Renal cortex interstitium (tissue), 15 donors: ENCODE measurements at places on chromosomes 12 and 14.
A peak's percentile ranks its signal among the peaks of the same experiment; 100 is the strongest.

DNA sequence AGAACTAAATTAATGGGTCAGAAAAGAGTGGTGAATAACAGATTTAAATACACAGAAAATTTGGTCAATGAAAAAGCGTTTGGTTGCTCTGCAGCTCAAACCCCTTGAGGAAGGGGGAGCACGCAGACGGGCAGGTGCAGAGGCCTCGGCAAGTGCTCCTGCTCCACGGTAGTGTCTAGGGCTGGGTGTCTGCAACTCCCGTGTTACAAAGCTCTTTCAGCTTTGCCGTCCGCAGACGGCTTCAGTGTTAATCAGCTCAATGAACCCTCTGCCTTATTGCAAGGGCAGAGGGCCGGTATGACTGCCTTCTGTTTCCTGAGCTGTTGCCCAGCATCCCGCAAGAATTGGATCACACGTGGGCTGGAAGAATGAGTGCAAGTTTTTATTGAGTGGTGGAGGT is 125.7 kb upstream of the TRHDE start:
- DNase-seq = no peak

GRCh38 chr12:124006085-124006845 is 33.2 kb downstream of the ZNF664 start:
- no peak for DNase-seq

- DNase-seq = no peak
These were observed 19.6 kb downstream of the OR4N2 start for GRCh38 chr14:19823178-19823577.

- DNase-seq = no peak
These were observed 57.8 kb downstream of the LRP6 start for GRCh38 chr12:12209043-12209442.

GRCh38 chr14:33120341-33120740 is 181.7 kb downstream of the NPAS3 start:
- DNase-seq = no peak

DNA sequence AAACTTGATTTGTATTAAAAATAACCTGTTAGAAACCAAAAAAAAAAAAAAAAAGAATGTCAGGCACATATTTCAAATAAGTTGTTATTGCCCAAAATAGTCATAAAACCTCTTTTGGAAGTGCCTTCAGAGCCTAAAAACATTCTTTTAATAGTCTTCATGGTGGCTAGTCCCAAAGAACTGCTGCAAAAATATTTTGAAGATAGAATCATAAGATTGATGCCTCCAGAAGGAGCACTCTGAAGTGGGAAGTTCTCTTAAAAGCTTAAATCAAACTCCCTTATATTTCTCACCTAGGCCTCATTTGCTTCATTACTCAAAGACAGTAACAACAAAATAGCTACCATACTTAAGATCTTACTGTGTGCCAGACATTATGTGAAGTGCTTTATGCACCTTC is 27.2 kb upstream of the NT5DC3 start:
- DNase-seq = no peak

- no peak for DNase-seq
These were observed 21.1 kb downstream of the FUT8 start for GRCh38 chr14:65433646-65434045.

DNA sequence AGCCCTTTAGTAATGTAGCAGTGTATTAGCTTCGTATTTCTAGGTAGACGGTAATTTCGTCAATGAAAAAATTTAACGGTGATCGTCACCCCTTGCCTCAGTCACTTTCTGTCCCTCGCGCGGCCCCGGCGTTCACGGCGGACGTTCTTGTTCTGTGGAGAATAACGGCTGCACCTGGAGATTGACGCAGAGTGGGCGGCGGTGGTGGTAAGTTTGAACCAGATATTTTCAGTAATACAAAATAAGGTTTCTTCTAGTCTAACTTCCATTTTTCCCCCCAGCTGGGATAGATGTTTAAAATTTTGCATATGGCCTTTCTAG is 341 bp downstream of the ZNF10 start:
- DNase-seq = no peak

DNA sequence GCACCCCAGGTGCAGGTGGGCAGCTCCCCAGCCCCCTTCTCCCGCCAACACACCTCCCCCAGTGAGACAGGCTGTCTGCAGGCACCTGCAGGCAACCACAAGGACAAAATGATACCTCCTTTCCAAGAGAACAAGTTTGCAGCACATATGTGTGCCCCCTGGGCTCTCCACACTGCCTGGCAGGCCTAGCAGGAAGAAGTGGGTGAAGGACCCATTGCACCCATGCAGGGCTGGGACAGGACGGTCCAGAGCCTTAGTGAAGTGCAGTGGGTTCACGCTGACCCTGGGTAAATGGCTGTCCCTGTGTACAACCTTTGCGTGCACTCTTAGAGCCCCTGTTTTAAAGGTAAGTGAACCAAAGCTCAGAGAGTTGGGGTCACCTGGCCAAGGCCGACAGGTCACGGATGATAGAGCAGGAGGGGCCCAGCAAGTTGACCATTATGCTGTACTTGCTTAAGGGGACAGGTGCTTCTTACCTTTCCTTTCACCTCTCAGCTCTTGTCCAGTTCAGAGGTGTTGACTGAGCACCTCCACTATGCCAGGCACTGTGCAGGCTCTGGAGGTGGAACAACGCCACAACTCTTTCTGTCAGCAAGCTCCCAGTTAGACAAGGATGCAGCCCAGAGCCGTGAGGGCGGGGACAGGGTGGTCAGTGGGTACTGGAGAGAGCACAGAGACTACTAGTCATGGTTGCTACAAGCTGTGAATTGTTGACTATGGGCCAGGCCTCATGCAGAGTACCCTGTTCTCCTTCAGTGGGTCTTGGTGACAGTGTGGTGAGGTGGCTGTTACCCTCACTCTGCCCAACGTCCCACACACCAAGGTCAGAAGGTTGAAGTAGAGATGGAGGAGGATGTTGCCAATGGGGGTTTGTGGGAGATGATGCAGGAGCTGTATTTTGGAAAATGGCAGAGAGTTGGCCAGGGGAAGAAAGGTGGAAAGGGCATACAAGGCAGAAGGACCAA is 125.9 kb downstream of the PAPOLA start:
- DNase-seq = no peak

GRCh38 chr12:46629331-46630229 is 196.2 kb downstream of the SLC38A4 start:
- no peak for DNase-seq

DNA sequence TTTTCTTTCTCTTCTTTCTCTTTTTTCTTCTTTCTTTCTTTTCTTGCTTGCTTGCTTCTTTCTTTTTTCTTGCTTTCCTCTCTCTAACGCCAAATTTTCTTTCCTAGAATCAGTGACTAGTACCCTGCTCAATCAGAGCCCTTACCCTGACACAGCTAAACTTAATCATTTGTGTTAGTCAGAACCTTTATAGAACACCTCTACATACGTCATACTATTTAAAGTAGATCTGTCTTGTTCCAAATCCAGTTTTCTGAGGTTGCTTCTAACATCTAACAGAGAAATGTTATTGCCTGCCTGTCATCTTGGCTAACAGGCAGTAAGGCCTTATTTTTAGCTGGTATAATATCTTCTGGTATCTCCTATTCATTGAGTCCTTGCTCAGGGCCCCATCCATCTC is 65.5 kb upstream of the MYF6 start:
- DNase-seq = no peak

- DNase-seq = no peak
These were observed 17.6 kb upstream of the OR10AD1 start for GRCh38 chr12:48220701-48221100.

GRCh38 chr14:103332143-103332919 is 1.7 kb upstream of the EIF5 start:
- DNase-seq = no peak

- DNase-seq = no peak
These were observed 84.4 kb upstream of the ETV6 start for GRCh38 chr12:11564984-11565651.

DNA sequence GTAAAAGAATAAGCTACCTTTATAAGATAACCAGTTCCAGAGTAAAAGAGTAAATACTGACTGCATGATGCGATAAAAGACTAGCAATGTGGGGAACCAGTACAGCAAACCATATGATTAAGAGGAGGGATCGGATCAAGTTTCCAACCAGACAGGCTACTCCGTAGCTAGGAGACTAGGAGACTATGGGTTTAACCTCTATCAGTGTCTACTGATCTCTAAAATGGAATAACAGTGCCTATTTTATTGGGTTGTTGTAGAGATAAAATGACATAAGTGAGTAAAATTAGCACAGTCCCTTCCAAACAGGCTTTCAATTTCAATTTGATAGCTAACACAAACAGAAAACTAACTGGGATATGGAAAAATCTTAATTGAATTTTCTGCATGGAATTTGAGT is 76.0 kb downstream of the PAWR start:
- no peak for DNase-seq

GRCh38 chr12:13839365-13840336 is 141.8 kb downstream of the GRIN2B start:
- DNase-seq = no peak

DNA sequence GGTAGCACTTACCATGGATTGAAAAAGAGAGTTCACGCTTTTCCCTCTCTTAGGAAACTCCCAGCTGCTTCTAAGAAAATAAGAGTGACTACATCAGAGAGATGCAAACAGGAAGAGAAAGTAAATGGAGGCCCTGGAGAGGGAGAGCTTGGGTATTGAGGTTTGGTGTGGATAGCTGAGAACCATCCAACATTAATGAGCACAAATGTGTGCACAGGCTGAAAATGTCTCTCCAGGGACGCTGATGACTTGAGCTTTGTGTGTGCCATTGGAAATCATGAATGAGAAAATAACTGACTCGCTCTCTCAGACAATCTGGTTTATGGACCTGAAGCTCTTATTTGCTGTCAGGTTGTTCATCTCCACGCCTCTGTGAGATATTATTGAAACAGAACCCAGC is 318.8 kb downstream of the NRXN3 start:
- no peak for DNase-seq

DNA sequence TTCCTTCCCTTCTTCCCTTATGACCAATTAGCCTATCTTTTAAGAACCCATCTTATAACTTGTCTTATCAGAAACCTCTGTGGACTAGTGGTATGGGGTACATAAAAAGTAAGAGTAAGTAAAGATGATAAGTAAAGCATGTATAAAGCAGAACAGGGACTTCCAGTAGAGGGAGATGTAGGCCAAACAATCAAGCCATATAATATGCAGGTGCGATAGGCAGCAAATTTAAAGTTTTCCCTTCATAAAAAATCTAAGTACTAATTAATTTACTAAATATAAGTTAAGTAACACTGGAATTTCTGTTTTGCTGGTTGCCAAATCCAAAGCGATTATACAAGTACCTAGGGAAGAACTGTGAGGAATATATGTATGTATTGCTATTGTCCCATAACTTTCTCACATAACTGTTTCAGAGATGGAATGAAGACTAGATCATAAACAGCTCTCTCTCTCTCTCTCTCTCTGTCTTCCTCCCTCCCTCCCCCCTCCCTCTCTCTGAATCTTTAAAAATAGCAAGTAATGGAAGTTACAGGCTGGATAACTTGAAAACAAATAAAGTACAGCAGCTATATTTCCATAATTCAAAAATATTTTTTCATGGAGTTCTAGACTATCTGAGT is 25.7 kb downstream of the METTL25 start:
- peak; percentile 7 for DNase-seq

GRCh38 chr12:74890237-74890599 is 319.4 kb downstream of the KCNC2 start:
- DNase-seq = peak; percentile 3

DNA sequence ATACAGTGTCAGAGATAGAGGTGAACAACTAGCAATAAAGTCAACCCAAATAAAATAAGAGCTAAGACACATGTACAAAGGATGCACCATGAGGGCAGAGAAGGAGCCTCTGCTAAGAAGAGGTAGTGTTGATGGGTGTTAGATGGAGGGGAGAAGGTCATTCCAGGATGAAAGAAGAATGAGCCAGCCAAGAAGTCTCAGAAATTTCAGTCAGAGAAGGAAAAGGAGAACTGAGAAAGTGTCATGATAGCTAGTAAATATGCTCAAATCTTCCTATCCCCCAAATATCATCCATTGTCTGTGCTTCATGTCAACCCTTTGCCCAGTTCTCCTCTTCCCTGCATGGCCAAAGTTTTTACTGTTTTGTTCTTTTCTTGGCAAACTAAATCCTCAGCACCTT is 225.2 kb upstream of the BTG1 start:
- DNase-seq = no peak

- DNase-seq = no peak
These were observed 172.0 kb downstream of the C12orf75 start for GRCh38 chr12:105502426-105502930.

DNA sequence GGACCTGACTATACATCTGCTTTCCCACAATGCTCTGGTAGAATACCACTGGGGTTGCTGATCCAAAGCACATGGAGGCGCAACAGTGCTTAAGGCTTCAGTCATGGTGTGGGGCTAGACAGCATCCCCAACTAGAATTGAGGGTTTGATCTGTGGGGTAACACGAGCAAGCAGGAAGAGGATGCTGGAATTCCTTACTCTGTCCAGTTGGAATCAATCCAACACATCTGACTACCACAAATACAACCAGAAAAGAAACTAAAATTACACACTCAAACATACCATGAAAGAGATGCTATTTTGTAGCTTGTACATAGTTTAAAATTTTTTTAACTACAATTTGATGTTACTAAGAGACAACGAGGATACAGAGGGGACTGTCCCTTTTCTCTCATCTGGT is 40.4 kb upstream of the GTF2A1 start:
- DNase-seq = no peak

- no peak for DNase-seq
These were observed 14.4 kb downstream of the EPS8 start for GRCh38 chr12:15774819-15775218.

GRCh38 chr14:80419769-80420168 is 208.5 kb upstream of the DIO2 start:
- DNase-seq = no peak

DNA sequence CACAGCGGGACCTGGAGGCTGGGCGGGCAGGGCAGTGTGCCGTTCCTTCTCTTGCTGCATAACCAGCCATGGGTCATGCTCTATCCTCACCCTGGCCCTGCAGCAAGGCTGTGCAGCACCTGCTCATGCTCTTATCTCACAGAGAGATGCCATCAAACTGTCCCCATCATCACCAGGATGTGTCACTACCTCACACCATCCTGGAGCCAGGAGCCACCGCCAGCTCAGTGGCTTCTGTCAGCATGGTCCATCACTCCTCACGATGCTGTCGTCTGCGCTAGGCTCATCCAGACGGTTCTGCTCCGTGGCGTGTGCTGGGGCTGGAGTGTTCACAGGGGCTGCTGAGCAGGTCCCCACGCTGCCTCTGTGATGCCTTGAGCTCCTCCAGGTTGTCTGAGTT is 77.2 kb upstream of the DYNC1H1 start:
- no peak for DNase-seq

DNA sequence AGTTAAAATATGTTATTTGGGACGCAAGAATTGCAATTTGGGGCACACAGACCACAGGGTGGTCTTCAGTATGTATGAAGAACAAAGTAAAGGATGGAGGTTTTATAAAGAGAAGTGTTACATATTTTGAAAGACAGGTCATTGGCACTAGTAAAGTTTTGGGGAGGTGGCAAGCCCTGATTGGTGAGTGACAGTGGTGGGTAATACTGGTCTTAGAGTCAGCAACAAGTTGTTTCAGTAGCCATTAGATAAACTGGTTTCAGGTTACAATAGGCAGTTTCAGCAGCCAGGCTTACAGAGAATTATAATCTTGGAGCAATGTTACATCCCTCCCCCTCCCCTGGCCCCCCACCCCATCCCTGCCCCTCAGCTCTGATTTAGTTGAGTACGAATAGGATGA is 17.5 kb downstream of the MARK3 start:
- DNase-seq = no peak
